Bronchial smooth muscle cell (primary cell): ENCODE measurements at places on chromosomes 7 and 10. TPM values are rescaled to one million over a fixed set of nuclear protein-coding genes. Genes with fewer than 3 reads are reported as not detected.

RPS24 gene
- total RNA-seq = 2,377 and 2,646 TPM in 2 replicates

HOXA11 gene
- 0.16 TPM in 1 of 2 replicates, not detected in the other for total RNA-seq

ZNF736 gene
- total RNA-seq = 5.8 and 8.8 TPM in 2 replicates

ABCC2 gene
- 0.47 and 0.60 TPM in 2 replicates for total RNA-seq

SLC26A3 gene
- total RNA-seq = not detected in 2 replicates

KLLN gene
- total RNA-seq = 0.34 and 0.47 TPM in 2 replicates

VPS26A gene
- total RNA-seq = 12.4 and 33.6 TPM in 2 replicates

AEBP1 gene
- total RNA-seq = 16.6 and 20.2 TPM in 2 replicates

SMKR1 gene
- total RNA-seq = not detected in 2 replicates

GIMAP5 gene
- not detected in 2 replicates for total RNA-seq

HOXA6 gene
- 0.09 and 0.16 TPM in 2 replicates for total RNA-seq

FRAT1 gene
- total RNA-seq = 2.2 and 2.4 TPM in 2 replicates

GPC2 gene
- total RNA-seq = 0.95 and 1.5 TPM in 2 replicates

ABCA13 gene
- total RNA-seq = 2.7 and 3.0 TPM in 2 replicates

GIGYF1 gene
- total RNA-seq = 13.6 and 22.8 TPM in 2 replicates

ACSM6 gene
- not detected in 2 replicates for total RNA-seq

ADCYAP1R1 gene
- total RNA-seq = not detected in 2 replicates

DNAJC1 gene
- total RNA-seq = 35.3 and 44.0 TPM in 2 replicates

R3HCC1L gene
- total RNA-seq = 16.7 and 17.1 TPM in 2 replicates

NPFFR1 gene
- under 0.01 TPM in 1 of 2 replicates, not detected in the other for total RNA-seq

ANKRD61 gene
- not detected in 2 replicates for total RNA-seq

TAS2R3 gene
- 1.3 and 1.5 TPM in 2 replicates for total RNA-seq
